ENCODE measurements at places on chromosomes 3 and 15. TPM values are rescaled to one million over a fixed set of nuclear protein-coding genes. Genes with fewer than 3 reads are reported as not detected.

DNA sequence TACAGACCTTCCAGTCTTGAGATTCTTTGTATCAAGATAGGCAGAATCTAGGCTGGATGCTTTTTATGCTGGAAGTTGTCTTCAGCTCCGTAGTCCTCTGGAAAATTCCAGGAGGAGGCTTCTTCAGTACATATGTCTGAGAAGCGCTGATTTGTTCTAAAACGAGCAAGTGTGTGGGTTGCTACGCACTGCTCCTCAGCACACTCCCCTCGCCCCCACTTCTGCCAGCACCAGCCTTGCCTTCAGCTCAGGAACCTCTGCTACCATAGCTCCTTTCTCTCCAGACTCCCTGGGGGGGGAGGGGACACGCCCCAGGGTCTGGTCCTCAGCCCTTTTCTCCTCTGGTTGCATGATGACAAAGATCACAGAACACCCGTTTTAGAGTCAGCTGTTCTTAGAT, 75.5 kb upstream of the TRA2B start:
- DNase-seq = no peak
- H3K4me1 ChIP-seq = no peaks in the 10 kb centered on the region
- H3K27ac ChIP-seq = no peak overlapping the region

- no peaks in the 10 kb centered on the region for H3K27me3 ChIP-seq
- no peaks in the 10 kb centered on the region for H3K36me3 ChIP-seq
- no peak for DNase-seq
- no peak overlapping the region for H3K27ac ChIP-seq
- no peak overlapping the region for H3K4me3 ChIP-seq
Measured at GRCh38 chr3:87436781-87437543, 160.6 kb upstream of the POU1F1 start.

DNA sequence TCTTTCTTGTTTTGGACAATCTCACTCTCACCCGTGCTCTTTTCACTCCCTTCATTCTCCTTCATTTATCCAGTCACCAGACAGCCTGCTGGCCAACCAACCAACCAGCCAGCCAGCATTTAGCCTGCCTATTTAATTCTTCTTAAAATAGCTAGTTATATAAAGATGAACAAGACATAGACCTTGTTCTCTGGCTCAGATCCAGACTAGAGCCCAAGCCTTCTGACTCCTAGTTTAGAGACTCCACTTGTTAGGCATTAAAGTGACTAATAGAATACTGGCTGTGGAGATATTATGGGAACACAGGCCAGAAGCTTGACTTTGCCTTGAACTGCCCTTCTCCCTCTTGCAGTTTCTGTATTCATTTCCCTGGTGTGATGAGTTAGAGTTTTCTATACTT, 215.3 kb upstream of the THRB start:
- H3K36me3 ChIP-seq = no peaks in the 10 kb centered on the region
- no peaks in the 10 kb centered on the region for H3K27me3 ChIP-seq
- peak overlapping the region; percentile 11 for H3K27ac ChIP-seq
- no peak for DNase-seq
- H3K4me1 ChIP-seq = peaks cover 27% of the 10 kb centered on the region

CLDN16 gene
- total RNA-seq = not detected

ABI3BP gene
- total RNA-seq = 54.2 TPM

GRCh38 chr15:77058468-77058867, 12.4 kb downstream of the TSPAN3 start:
- H3K27ac ChIP-seq = no peak overlapping the region
- peaks cover 5% of the 10 kb centered on the region for H3K4me1 ChIP-seq
- H3K27me3 ChIP-seq = no peaks in the 10 kb centered on the region
- H3K36me3 ChIP-seq = no peaks in the 10 kb centered on the region
- no peak overlapping the region for H3K4me3 ChIP-seq

GRCh38 chr15:42576040-42576594, 711 bp downstream of the STARD9 start:
- peaks cover 25% of the 10 kb centered on the region for H3K4me1 ChIP-seq
- H3K27ac ChIP-seq = peak overlapping the region; percentile 88
- no peaks in the 10 kb centered on the region for H3K36me3 ChIP-seq
- H3K4me3 ChIP-seq = peak overlapping the region; percentile 91

SERINC4 gene
- total RNA-seq = not detected

DNA sequence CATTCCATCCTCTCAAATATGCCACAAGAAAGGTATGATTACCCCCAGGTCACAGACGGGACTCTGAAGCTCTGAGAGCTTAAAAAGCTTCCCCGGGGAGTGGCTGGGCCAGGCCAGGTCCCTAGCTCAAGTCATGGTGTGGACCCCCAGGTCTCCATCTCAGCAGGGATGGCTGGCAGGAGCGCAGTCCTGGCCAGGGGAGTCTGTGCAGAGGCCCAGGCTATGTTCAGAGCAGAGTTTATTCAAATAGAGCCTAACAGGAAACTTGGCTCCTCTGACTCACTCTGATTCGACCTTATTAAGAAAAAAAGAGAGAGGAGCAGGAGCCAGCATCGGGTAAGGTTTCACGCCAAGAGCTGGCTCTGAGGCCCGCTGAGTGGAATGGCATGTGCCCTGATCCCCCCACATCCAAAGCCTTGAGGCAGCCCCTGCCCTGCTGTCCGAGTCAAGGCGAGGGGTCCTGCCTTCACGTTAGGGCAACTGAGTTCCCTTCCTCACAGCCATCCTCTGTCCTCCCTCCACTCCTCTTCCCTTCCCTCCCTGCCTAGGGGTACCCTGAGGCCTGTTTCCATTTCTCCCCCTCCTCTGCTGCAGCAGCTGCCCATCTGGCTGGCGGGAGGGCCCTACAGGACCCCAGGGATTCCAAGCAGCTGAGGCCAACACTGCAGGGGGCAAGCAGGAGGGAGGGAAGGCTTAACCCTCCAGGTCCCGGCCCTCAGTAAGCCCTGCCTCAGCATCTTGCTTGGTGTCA, 1.9 kb upstream of the LOXL1 start:
- no peaks in the 10 kb centered on the region for H3K27me3 ChIP-seq
- H3K4me3 ChIP-seq = no peak overlapping the region
- DNase-seq = no peak
